Stimulated activated CD8-positive, alpha-beta memory T cell treated with anti-CD3 and anti-CD28 coated beads, Interleukin-7, amount 100 ng/mL, for 4 hours (primary cell): ENCODE measurements at places on chromosomes 7 and 10.

- DNase-seq, result no peak
Measured at GRCh38 chr10:110498982-110499795, 1.5 kb downstream of the DUSP5 start.

GRCh38 chr7:130272381-130273080, 5.9 kb downstream of the CPA2 start:
- no peak for DNase-seq

DNA sequence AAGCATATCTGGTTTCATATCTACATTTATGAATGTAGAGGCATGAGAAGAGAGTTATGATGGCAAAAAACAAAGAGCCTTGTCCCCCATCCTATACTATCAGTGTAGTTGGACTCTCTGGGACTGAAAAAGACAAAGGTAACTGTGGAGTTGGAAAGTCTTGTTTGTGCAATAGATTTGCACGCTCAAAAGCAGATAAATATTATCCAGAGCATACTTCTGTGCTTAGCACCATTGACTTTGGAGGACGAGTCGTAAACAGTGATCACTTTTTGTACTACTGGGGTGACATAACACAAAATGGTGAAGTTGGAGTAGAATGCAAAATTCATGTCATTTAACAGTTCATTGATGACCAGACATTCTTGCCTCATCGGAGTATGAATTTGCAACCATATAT, 85.2 kb upstream of the EGFR start:
- DNase-seq, result no peak

- DNase-seq, result no peak
Measured at GRCh38 chr10:104638861-104639589, 2.1 kb upstream of the SORCS3 start.

GRCh38 chr10:125554016-125554703, 128.8 kb downstream of the TEX36 start:
- DNase-seq, result no peak

GRCh38 chr7:104980440-104980839, 33.6 kb upstream of the KMT2E start:
- no peak for DNase-seq

- DNase-seq, result no peak
Measured at GRCh38 chr7:101106386-101106785, 20.5 kb upstream of the SERPINE1 start.

- DNase-seq, result no peak
Measured at GRCh38 chr10:133257489-133258065, 19.1 kb downstream of the ADAM8 start.

DNA sequence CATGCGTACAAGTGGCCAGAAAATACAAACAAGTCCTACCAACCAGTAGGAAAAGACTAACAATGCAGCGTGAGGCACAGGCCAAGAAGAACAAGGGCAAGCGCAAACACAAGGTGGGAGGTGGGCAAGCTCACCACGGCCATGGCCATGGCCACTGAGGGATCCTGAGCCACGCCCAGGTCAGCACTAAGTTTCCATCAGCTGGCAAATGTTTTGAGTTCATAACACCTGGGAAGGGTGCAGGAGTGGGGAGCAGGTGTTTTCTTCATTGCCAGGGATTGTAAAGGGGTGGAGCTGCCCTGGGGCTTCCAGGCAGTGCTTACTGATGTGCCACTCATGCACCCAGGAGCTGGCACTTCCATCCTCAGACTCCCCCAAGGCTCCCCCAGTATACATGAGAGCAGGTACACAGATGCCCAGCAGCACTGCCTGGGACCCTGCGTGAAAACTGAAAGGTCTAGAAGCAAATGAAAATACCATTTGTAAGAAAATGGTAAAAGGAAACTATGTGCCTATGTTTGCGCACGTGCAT, 139.2 kb upstream of the RET start:
- DNase-seq, result no peak
